ENCODE measurements at places on chromosomes 1 and 21.

DNA sequence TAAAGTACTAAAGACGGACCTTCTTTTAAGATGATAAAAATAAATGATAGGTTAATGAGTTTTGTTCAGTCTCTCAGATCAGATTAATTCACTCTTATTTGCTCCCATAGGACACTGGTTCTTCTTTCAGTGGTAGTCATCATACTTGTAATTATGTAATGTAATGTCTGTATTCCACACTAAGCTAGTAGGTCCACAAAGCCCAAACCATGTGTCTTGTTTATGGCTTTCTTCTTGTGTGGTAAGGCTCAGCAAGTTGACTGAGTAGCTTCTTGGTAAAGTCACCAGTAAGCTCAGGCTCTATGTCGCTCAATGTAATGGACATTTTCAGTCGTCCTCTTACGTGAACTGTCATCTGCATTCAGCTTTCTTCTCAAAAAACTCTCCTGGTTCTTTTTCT, 2.5 kb downstream of the LYPLAL1 start:
- DNase-seq = no peak

- DNase-seq = no peak
These were observed 615.9 kb downstream of the PTPRU start for GRCh38 chr1:29852248-29852647.

DNA sequence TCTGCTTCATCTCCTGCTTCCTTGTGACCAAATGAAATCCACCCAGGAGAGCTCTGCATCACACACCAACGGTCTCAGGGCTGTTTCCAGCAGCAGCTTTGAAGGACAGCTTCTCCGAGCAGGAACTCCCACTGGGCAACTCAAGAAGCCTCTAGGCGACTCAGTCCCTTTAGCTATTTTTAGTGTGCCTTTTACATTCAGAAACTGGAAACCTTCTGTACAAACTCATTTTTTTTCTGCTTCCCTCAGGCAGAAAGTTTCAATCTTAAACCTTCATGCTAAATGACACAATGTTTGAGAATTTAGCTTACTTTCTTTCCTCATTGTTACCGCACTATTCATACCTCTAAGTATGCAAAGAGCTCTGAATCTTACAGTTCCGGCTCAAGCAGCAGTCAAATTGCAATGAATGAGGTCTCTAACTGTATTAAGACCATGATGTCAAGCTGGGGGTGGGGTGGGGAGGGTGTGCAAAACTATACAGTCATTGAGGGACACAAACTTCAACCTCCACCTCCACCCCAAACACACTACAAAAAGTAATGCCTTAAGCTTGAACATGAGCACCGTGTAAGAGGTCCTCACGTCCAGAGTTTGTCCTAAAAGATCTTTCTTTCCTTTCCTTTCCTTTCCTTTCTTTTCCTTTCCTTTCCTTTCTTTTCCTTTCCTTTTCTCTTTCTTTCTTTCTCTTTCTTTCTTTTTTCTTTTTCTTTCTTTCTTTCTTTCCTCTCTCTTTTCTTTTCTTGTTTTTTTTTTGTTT, 16.4 kb upstream of the TARBP1 start:
- DNase-seq = no peak

DNA sequence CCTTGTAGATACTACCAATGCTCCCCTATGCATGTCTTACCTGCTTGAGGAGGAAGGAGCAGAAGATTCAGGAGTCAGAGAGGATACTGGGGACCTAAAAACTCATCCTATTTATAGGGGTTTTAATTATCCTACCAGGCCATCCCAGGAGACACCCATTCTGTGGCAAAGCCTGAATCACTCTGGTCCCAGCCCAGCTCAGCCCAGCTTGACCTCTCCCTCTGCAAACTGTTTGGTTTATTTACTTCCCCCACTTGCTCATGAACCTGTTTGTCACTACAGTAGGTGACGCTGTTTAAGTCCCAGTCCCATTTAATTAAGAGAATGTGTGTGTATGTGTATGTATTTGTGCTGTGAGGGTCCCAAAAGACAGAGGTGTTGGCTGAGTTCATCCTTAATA, at the start of gene RPTN:
Gene RPTN, minus strand, starts transcription at position 85 of the 400 bp plus-strand sequence. CDS start 1,339 bp downstream, outside the sequence.
- DNase-seq = no peak

- no peak for DNase-seq
These were observed 190.2 kb upstream of the BRINP3 start for GRCh38 chr1:190667914-190668313.

GRCh38 chr1:36613721-36614120, 131.0 kb upstream of the CSF3R start:
- no peak for DNase-seq

- peak; percentile 88 for DNase-seq
These were observed 45.3 kb downstream of the MRPL39 start for GRCh38 chr21:25561668-25562641.

DNA sequence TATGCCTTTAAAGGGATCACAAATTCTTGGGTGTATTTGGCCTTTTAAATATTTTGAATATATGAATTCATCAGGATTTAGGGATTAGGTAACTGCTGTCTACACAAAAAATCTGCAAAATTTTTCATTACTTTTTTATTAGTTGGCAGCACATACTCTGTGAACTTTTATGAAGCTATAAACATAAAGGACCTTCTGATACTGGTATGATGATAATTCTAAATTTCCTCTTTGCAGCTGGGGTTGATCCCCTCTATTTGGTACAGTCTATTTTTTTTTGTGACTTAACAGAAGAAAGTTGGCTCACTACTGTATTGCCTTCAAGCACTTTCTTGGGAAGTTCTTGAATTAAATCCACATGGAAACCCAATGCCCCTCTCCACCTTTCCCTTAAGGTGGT, 416.1 kb downstream of the LMO4 start:
- no peak for DNase-seq

DNA sequence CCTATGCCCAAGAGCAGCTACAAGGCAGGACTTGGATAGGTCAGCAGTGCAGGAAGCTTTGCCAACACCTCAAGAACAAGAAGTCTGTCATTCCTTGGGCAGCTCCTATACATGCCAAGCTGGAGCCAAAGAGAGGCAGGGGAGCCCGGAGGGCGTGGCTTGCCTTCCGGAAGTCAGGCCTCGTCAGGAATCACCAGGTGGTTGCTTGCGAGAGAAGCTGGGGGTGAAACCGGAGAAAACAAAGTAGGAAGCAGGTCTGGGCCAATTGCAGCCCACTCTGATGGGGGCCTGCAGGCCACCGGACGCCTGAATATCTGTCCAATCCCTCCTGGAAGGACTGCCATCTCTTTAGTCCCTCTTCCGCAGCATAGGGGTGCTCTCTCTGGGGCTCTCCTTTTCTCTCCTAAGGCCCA, 794 bp upstream of the FAM76A start:
- DNase-seq = no peak

GRCh38 chr21:33369586-33369985, 33.6 kb upstream of the IFNGR2 start:
- DNase-seq = no peak

DNA sequence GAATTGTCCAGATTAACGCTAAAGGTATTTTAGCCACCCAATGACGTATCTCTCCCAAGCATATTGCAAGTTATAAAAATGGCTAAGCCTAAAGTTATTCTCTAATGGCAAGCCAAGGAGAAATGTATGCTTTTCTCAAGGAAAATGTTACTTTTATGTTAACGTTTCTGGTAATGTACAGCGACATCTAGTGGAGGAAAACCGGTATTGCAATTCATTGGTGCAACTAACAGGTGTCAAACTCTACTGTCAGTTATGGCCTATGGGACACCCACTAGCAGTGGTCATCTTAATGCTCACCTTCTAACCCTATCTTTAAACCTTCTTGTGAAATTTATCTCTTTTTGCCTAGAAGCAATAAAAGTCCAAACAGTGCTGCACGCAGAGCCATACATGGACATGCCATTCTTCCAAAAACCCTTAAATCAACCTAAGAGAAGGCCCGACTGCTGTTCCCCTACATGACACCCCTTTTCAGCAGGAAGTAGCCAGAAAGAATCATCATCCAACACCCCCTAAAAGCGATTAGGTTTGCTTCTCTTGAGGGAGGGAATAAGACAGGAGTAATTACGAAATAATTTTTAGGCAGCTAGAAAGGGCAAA, 68.7 kb upstream of the LRIF1 start:
- no peak for DNase-seq

- DNase-seq = no peak
These were observed 75.8 kb downstream of the ARHGEF16 start for GRCh38 chr1:3530086-3530925.

DNA sequence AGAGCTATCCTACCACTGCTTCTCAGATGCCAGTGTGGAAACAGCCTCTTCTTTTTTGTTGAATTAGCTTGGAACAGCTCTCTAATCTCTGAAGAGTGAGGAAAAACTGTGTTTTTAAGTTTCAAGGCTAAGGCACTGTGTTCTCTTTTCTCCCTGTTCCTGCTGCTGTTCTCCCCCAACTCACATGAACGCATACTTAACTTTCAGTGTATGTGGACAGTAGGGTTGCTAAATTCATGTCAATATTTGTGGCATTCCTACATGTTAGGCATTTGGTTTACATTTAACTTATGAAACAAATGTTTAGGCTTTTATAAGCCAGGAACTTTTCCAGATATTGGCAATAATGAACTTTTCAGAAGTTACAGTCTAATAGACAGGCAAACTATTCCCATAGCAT, 6.8 kb downstream of the BACH1 start:
- DNase-seq = no peak

DNA sequence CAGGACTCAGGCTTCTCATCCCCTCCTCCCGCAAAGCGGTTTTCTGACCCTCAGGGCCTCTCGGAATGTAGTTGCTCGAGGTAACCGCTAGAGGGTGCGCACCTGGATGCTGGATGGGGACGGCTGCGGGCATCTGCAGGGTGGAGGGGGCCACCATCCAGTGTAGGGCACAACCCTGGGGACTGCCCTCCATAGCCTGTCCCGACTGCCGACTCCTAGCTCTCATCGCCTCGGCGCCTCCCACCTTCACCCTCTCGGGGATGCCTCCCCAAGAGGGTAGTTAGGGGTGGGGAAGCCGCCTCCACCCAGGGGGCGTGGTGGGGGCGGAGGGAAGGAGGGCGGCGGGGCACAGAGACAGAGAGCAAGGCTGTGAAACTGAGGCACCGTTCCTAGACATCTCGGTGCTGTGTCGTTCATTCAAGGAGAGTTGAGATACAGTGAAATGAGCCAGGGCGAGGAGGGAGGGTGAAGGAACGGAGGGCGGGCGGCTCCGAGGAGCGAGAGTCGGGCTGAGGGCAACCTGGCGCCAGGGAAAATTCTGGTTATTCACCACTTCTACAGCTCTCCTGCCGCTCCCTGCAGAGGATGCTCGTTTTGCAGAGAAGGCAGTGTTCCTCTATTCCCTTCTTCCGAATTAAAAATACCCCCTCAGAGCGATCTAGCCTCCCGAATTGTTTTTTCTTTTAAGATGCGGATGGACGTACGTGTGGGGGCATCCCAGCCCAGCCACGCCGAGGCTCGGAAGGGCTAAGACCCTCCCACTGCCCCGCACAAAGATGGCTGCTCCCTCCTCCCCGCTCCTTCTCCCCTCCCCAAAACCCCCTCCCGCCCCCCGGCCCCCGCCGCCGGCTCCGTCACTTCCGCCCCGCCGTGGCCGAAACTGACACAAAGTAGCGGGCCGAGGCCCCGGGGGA, at the start of gene ATP8B2:
Gene ATP8B2, plus strand, starts transcription at position 857 of the 914 bp plus-strand sequence. CDS start 2,617 bp downstream, outside the sequence.
- peak; percentile 76 for DNase-seq

DNA sequence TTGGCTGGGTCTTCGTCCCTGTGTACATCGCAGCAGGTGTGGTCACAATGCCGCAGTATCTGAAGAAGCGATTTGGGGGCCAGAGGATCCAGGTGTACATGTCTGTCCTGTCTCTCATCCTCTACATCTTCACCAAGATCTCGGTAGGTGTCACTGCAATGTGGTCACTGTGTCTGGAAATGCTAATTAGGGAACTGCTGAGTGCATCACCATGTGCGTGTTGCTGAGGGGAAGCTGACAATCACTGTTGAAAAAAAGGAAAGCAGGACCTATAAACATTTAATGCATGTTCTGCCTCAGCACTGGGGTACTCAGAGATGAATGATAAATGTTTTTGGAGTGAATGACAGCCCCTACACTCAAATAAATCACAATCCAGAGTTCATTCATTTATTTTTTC, 6.8 kb downstream of the SLC5A9 start:
- no peak for DNase-seq

DNA sequence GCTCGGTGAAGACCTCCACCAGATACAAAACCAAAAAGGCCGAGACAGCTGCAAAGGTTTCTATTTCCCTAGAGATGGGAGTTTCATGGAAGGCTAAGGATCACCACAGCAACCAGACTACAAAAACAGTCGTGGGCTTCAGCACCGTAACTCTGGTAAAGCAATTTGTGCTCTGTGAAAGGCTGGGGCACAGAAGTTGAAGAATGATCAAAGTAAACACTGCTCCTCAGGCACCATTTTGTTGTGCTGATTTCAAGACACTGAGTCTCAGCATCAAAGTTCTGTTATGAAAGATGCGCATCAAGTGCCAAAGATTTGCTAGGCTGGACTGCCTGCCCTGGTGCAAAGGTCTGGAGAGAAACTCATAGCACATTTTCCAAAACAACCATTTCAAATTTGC, 116.2 kb downstream of the TGFBR3 start:
- DNase-seq = no peak

DNA sequence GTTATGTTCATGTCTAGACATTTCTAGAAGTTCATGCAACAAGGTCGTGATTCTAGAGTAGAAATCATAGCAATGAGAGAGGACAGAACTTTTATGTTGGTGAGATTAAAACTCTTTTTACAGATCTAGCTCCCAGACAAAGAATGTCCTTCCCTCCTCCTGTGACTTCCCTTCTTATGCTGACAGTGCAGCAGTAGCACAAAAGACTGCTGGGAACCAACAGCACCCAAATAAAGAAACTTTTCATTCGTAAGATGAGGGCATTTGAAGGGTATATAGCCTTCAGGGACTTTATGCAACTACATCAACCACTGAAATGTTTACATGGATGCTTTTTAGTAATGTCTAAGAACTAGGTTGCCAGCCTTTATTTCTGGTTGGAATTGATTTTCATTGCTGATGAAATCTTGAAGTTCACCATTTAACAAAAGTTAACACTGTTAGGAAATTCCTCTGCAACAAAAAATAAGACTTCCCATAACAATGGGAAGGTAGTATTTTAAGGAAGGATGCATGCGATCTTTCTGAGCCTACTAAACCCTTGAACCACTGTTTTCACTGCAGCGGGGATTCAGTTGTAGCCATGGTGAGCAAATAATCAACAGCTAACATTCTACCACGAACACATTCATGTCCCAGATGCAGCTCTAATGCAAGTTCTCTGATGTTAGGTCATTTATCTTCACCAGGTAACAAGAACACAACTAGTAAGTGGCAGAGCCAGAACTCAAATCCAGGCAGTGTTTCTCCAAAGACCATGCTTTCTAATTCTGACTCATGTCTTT, 672.8 kb downstream of the PTPRC start:
- DNase-seq = no peak

DNA sequence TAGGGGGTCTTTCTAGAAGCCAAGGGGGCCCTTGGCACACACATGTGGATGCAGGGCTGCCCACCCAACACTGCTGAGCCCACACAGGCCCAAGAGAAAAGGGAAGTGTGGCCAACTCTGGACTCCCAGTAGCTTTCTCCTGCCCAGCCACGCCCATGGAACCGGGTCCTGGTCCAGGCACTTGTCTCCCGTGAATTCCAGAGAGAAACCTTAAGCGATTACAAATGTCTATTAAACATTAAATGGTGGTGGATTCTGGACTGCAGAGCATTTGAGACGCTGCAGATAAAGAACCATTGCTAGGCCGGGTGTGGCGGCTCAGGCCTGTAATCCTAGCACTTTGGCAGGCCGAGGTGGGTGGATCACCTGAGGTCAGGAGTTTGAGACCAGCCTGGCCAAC, 100.6 kb upstream of the ARHGEF16 start:
- no peak for DNase-seq
